ENCODE measurements at places on chromosomes 12 and 14.

DNA sequence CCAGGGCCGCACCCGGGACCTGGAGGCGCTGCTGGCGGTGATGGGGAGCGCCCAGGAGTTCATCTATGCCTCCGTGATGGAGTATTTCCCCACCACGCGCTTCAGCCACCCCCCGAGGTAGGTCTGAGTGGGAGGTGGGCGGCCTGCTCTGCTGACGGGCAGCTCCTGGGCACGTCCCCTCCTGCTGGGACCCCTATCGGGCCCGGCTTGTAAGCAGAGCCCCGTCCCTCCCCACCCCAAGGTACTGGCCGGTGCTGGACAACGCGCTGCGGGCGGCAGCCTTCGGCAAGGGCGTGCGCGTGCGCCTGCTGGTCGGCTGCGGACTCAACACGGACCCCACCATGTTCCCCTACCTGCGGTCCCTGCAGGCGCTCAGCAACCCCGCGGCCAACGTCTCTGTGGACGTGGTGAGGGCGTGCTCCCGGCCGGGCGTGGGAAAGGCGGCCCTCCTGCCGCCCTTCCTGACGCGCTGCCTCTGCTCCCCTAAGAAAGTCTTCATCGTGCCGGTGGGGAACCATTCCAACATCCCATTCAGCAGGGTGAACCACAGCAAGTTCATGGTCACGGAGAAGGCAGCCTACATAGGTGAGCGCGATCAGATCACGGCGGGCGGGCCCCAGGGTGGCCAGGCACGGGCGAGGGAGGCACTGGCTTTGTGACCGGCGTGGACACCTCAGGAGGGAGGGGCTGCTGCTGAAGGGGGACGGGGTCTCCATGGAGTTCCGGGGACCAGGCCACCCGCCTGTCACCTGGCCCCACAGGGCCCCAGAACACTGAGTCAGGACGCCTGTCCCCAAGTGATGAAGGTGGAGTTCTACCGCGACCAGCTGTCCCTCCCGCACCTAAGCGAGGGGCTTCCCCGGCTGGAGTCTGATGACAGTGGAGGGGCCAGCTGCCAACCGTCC is 7.3 kb downstream of the PLD4 start:
- DNase-seq: no peak

- DNase-seq: no peak
Observed at GRCh38 chr12:63821781-63822251, 22.7 kb upstream of the SRGAP1 start.

DNA sequence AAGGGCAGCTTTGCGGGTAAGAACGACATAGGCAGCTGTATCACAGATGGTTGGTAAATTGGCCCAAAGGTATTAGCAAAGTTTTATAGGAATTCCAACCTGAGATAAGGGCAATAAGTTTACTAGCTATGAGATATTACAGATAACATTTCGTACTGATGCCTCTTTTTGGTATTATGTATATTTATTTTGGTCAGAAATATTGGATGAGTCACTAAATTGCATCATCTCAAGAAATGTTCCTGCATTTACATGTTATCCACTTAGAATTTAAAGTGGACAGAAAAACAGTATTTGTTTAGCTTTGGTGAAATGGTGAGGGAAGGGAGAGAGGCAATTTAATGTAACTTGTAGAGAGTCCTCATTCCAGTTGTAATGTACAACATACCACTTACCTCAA is 65.1 kb upstream of the PZP start:
- no peak for DNase-seq

DNA sequence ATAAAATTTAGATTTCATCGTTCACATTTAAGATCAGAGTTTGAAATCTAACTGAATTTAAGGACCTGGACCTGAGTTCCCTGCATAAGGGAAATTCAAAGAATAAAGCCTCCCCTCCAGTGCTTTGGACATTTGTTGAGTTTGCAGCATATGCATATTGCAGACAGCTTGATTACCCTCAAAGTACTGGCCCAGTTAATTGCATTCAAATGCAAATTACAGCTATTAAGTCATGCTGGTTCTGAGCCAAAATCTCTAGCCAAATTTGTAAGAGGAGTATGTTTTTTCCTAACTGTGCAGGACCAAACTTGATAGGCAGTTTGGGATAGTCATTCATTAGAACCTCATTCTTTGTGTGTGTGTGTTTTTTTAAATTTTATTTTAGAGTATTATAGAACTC is 9.1 kb upstream of the KIF21A start:
- no peak for DNase-seq

GRCh38 chr14:51283402-51284085 is 43.5 kb downstream of the TMX1 start:
- DNase-seq: peak; percentile 21

DNA sequence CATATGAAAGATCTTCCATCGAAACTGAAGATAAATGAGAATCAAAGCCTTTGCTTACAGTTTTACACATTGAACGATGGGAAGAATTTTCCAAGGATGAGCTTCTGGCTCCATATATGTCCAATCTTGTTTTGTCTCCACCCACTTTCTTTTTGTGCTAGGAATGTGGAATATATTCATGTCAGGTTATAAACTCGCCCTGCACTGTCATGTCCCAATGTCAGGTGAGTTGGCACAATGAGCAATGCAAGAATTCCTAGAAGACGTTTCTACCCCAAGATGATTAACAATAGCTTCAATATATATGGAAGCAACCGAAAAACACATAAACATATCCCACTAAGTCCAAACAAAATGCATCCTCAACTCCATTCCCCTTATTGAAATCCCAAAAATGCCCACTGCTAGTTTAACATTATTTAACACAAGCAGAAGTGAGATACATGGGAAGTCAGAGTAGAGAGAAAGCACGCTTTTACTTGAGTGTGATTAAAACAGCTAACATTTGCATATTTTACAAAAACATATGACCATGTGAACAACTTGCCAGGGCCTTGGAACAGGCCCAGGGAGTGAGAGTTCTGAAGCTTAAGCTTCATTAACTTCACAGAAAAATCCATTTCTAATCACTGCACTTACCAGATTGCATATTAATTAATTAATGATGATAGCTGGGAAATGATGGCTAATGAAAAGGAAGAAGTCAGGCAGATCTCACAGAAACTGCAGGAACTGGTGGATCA is 233.9 kb downstream of the GXYLT1 start:
- DNase-seq: no peak

DNA sequence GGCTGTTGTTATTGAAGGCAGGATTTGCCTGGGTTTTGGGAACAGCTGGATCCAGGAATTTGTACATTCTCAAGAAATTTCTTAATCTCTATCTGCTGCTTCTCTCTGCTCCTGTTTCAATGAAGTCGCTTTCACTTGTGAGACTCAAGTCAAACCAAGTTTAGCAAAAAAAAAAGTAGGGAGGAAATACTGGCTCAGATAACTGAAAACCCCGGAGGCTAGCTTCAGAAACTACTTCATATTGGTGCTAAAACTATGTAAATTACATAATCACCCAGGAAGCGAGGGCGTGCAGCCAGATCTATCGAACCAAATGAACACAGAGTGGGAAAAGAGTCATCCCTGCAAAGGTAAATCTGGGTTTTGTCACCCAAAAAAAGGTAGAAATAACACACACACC is 68.3 kb upstream of the FICD start:
- no peak for DNase-seq

Data from GM19239 (cell line).